ENCODE measurements at places on chromosomes 13 and 19.

- DNase-seq = no peak
These were observed 232.0 kb upstream of the SPRY2 start for GRCh38 chr13:80572923-80573316.

DNA sequence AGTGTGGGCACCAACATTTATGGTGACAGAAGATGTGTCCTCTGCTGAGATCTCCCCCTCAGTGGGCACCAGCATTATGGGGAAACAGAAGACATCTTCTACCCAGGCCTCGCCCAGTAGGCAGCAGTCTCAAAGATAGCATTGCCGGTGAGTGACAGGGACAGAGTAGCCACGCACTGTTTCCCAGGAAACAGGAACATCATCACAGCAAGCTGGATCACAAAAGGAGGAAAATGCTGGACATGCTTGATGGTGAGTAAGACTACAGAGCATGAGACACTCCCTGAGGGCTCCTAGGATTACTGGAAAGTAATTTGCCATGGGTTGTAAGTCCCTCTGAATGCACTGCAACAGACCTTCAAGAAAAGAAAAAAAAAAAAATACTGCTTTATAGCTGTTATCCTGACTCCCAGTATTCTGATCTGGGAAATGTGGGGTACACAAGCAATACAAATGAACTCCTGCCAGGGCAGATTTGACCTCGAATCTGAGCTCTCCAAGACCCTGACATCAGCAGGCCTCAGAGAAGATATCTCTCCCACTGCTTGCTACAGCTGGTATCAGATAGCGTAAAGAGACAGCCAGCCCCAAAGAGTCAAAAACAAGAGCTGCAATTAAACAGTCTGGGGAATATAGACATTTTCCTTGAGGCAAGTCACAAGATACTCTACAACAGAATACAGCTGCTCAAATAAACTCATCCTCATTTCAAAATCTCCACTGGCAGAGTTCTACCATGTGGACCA lies 180.4 kb downstream of the RBM26 start:
- DNase-seq = no peak

DNA sequence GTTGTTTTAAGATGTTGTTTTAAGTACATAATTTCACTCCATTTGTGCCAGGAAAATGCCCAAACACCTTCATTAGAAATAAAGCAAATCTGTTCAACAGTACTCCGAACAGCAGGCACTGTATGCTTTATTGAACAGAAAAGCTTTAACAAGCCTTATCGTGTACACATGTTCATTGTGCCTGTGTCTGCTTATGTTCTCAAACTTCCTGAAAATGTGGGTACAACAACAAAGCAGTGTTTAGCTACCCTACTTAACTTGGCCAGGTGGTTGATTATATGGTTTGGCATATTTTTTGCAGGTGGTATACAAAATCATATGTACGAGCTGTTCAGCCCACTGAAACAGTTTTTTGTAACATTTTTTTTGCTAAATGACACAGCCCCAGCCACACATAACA lies 718.0 kb downstream of the DACH1 start:
- no peak for DNase-seq

GRCh38 chr13:98385606-98386005 lies 191.3 kb downstream of the STK24 start:
- DNase-seq = no peak

DNA sequence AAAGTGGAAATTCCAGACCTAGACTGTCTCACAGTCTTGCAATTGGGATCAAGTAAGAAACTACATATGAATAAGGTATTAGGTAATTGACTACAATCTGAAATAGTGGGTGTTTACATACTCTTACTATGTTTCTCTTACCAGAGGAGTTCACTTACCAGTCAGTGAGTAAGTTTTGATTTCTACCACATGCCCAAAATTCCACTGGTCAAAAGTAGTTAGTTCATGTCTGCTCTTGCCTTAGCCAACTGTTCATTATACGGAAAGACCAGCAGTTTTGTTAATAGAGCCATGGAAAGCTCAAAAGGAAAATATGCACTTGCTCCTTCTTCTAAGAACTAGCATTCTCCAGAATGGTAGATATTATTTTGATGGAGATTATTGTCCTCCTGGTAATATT lies 490.8 kb downstream of the RFC3 start:
- DNase-seq = no peak

DNA sequence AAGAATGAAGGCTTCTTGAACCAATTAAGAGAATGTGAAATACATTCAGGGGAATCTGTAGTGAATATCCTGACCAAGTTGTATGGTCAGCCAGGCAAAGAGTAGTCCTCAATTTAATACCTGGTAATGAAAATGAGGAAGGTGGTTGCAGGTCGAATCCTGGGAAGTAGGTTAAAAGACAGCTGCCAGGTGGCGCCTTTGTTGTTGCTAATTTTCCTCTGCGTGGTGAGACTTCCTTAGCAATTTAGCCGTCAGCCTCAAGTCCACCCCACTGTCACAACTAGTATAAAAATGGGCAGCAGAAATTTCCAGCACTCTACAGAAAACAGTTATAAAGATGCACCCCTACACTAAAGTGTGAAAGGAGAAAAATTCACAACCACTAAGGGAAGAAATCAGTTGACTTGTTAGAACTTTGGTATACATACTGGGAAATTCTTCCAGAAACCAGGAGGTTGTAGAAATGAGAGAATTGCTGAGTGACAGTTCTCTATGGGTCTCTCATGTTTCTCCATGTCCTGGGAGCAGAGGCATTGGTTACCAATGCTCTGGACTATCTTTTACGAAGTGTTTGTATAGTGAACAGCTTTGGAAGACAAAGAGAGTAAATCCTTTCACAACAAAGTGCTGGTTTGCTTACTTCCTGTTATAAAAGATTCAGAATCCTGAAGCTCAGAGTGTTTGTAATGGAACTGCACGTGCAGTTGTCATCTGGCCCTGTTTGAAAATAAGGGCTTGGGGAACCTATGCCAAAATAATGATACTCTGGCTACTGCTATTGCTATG lies 235.9 kb downstream of the NHLRC3 start:
- no peak for DNase-seq

- no peak for DNase-seq
These were observed 173.6 kb downstream of the NALCN start for GRCh38 chr13:101242720-101243119.

DNA sequence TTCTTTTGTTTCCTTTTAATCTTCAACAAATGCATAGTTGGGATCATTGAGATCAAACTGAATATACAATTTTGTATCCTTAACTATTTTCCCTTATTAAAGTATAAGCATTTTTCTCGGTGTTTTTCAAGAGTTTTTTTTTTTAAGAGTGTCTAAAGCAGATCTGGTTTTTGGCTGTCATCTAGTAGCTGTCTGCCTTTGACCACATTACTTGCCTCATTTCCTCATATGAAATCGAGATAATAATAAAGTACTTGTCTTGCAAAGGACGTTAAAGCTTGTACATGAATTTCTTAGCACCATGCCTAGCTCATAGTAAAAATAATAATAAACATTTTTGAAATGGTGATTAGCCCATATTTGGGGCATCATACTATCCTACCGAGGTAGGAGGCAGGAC lies 121.2 kb downstream of the PDS5B start:
- no peak for DNase-seq

GRCh38 chr19:10224337-10224736 lies 6.8 kb downstream of the S1PR2 start:
- DNase-seq = no peak
